ENCODE measurements at places on chromosomes 5 and 9.

DNA sequence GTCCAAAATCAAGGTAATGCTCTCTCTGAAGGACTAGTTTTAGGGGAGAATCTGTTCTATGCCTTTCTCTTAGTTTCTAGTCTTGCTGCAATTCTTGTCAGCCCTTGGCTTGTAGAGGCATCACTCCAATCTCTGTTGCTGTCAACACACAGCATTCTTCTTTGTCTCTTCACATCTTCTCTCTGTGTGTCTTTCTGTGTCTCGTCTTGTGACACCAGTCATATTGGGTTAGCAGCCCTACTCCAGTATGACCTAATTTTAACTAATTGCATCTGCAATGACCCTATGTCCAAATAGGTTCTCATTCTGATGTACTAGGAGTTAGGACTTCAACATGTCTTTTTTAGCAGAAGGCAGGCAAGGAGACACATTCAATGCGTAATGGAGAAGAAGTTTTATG, 1110.6 kb downstream of the DTWD2 start:
- no peak for DNase-seq

DNA sequence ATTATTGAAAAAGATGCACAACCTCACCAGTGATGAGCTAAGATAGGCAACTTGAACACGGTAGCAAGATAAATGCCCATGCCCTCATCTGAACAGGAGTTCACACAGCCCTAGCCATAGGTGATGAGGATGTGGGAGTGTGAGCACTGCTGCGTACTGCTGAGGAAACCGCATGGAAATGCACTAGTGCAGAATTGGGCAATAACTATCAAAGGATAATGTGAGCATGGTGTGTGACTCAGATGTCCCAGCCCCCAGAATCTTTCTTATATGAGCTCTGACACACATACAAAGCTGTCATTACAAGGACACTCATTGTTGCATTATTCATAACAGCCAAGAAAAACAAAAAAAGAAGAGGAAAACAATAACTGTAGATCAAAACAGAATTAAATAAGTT, 521.2 kb downstream of the IRX1 start:
- DNase-seq = no peak

- no peak for DNase-seq
Measured at GRCh38 chr5:126182971-126183695, 240.1 kb upstream of the GRAMD2B start.

DNA sequence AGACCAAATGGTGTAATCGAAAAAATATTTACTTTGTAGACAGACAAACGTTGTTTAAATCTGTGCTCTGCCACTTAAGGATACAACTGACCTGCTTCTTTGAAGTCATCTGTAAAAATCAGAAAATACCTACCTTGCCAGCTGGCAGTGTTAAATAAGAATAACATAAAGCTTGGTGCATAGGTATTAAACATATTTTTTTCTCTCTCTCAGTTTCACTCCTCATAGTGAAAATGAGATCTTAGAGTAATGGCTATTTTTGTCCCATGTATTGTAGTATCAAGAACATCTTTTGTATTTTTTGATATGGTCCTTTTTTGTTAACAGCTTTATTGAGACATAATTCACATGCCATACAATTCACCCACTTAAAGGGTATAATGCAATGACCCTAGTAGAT, 17.9 kb upstream of the RANBP17 start:
- DNase-seq = no peak

DNA sequence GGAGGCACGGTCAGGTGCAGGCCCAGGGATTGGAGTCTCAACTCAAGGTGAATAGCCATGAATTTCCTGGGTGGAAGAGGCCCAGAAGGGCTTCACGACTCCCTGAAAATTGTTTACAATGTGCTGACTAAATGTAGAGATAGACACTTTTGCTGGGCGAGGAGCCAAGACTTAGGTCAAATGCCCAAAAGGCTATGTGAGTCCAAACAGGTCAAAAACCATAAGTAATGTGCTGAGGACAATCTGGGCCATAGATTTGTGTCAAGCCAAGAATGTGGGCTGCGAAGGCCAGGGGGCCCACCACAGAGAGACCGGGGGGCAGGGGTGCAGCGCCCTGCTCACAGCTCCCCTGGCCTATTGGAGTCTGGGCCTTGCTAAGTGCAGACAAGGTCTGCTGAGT, 197.8 kb downstream of the HSPA4 start:
- no peak for DNase-seq

Data from stimulated activated CD8-positive, alpha-beta memory T cell treated with anti-CD3 and anti-CD28 coated beads, Interleukin-4, amount 100 ng/mL, for 48 hours (primary cell).